Fibroblast of pulmonary artery (primary cell): ENCODE measurements at places on chromosomes 12 and 14.

DNA sequence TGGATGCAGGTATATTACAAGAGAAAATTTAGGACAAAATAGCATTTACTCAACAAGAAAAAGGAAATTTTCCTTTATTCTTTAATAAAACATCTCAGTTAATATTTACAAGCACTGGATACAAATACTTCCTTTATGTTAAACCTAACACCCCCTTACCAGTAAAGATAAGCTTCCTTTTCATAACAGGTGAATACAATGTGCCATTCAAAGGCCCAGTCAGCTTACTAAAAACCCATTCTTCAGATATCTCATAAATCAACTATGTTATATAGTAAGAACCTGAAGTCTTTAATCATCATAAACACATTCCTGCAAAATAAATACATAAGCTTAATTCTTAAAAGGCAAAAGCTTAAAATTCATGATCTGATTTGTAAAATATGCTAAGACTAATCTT, 52.6 kb downstream of the LRP6 start:
- DNase-seq, result no peak

DNA sequence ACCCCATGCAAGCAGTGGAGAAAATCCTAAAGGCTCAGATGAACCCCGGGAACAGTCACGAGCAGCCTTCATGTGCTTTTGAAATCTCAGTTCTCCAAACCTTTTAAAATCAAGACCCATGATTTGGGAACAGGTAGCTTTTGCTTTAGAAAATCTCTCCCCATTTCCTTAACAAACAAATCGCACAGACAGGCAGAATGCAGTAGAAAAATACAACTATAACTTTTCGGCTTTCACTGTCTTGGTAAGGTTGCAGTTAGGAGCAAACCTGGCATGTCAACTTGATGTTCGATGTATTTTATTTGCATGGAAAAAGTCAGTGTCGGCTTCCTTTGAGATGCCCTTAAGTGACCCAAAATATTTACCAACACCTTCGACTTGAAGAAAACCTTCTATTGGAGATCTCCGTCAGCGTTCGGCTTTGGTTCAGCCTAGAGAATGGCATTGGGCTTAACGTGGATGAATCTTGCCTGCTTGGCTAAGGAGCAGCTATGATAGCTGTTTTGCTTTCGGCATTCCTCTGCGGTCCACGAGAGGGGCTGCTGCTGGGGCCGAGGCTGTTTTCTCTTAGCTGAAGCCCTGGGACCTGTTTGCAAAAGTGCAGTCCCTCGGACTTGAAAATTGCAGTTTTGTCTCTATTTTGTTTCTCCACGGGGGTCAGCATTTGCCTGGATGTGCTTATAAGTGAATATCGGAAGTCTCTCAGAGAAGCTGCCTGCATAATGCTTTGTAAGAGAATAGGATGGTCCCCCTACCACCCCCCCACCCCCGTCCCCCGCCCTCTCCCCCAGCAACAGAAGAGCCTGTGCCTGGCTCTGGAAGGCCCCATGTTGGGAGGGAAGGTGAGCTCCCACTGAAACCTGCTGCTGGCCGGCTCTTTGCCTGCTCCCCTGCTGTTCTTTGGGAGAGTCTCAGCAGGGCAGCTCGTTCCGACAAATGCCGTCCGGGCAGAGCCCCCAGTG, 122.8 kb downstream of the AACS start:
- DNase-seq, result no peak

DNA sequence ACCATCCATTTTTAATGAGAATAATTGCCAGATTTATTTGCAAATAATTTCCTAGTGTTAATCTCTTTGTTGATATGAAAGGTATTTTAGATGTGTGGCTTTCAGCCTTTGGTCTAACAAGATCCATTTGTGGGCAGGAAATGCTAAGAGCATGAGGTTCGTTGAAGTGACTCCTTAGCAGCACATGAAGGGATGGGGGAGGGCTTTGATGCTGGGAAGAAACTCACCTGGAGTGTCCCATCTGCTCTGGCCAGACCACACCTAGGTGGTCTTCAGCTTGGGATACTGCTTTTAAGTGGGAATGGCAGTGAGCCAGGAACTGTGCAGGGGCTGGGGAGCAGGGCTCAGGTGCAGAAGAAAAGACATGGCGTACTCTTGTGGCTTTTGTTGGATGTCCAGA, 13.6 kb downstream of the SFSWAP start:
- DNase-seq, result no peak

- no peak for DNase-seq
These were observed 125.9 kb upstream of the GARIN6 start for GRCh38 chr12:99521664-99522063.

DNA sequence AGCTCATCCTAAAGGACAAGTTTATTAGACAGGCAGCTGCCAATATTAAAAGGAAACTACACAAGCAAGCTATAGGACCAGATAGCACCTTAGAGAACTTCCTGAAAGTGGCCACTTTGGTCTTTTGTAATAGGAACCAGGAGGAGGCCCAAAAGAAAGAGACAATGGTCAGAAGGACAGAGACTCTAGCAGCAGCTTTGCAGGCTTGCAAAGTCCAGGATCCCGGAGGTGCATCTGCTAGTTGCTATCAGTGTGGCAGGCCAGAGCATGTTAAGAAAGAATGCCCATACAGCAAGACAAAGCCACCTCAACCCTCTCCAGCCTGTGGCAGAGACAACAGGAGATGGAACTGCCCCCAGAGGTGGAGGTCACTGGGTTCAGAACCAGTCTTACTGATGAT, 23.4 kb downstream of the APOBEC1 start:
- no peak for DNase-seq

DNA sequence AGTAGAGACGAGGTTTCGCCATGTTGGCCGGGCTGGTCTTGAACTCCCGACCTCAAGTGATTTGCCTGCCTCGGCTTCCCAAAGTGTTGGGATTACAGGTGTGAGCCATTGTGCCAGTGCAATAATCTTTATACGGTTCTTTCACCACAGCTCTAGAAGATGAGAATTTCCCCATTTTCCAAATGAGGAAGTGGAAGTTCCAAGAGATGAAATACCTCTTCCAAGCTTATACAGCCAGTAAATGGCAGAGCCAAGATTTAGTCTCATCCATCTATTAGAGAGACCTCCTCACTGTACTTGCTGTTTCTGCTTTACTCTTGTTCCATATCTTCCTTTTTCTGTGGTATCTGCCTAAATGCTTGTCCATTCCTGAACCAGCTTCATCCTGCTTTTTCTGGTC, 3.1 kb upstream of the LMNTD1 start:
- DNase-seq, result no peak

GRCh38 chr12:19639781-19640415, 200.6 kb downstream of the AEBP2 start:
- no peak for DNase-seq
